Nephron progenitor cell (in vitro differentiated cells): ENCODE measurements at places on chromosomes 2 and 18.

- no peak for DNase-seq
These were observed 106.9 kb upstream of the THOC1 start for GRCh38 chr18:374721-375168.

DNA sequence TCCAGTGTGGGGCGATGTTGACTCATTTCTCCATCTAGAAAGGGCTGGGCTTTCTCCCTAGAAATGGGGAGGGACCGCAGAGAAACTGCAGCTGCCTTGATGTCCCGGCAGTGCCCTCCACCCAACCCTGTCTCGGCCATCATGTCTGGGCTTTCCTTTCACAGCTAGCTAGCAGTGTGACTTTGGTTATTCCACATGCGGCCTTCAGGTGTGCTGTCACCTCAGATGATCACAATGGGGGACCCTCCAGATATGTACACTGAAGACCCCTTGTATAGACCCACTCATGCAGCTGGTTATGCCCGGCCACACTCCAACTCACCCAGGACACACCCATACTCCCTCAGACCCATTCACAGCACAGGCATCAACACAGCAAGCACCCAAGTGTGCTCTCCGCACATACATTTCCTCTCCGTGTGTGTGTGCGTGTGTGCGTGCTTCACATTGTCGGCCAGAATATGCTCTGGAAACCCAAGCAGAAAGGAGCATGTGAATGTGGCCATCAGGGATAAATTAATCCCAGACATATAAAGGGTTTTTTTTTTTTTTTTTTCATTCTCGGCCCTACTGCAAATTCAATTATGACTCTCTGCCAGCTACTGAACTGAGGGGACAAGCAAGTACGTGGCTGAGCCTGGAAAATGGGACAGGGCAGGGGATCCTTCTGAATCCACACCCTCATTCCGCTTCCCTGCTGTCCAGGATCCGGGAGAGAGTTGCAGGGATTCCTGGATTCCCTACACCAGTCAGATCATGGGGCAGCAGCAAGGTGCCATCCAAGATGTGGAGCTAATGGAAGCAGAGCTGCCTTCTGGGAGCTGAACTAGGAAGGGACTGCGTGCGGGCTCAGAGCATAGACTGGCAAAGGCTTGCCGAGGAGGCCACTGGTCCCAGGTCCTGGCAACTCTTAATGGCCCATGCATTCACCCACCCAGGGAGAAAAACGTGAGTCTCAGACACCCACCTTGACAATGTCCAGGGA lies 240.2 kb downstream of the DYSF start:
- DNase-seq: no peak

- DNase-seq: no peak
These were observed 2.8 kb downstream of the CIDEA start for GRCh38 chr18:12256951-12257350.

DNA sequence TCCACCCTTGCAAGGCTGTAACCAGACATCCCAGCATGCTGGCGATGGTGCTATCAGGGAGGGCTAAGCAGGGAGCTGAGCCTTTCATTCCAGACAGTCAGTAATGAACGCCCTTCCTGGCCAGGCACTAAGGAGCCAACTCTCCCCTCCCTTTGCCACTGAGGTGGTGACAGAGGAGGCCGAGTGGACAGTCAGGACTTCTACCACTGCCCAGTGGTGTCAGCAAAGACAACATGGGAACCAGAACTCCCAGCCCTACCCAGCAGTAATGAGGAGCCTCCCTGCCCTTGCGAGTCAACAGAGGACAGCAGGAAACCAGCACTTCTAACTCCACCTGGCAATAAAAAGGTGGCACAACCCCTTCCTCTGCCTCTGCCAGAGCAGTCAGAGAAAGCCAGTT lies 68.6 kb downstream of the ZAP70 start:
- no peak for DNase-seq

DNA sequence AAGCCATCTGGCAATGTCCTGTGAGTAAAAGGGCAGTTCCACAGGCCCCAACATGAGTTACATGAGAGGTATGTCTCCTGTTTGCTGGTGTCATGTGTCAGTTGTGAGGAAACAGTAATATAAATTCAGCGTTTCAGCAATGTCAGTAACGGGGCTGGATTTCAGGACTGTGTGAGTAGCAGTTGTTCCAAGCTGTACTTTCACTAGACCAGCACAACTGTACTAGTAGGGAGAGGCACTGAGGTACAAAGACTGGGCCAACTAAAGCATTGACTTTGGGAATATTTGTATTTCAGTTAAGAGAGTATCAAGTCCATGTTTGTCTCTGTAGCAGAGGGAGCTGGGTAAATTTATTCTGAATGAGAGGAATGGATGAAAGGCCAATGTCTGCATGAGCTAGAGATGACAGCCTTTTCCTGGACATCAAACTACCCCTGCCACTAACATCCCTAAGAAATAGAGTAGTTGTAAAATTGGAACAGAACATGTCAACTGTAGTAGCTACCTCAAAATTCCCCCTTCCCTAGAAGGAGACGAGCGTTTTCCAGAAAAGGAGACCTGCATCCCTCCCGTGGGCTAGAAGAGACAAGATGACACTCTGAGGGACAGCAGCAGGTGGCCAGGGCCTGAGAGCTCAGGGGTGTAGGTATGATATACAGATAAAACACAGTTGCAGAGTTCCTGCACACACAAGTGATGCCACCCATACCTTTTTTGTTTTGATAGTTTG lies 24.4 kb downstream of the EIF4E2 start:
- DNase-seq: no peak
